ENCODE measurements at places on chromosomes 7 and 10.

GRCh38 chr7:80459776-80460510 is 51.9 kb downstream of the GNAT3 start:
- no peak for DNase-seq

DNA sequence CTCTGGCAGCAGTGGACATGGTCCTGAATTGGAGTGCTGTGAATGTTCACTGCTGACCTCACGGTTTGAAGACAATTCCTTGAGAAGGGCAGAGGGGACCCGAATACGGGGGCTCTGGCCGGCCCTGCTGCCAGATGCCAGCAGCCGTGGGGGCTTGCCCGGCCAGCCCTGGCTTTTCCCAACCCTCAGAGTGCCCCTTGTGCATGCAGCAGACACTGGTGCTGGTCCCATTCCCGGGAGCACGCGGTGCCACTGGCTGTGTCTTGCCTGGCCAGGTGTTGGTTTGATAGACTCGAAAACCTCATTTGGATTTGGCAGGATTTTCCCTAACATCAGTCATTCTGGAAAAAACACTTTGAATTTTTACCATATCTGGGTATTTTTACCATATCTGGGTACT is 49.1 kb downstream of the LHPP start:
- DNase-seq, result no peak

DNA sequence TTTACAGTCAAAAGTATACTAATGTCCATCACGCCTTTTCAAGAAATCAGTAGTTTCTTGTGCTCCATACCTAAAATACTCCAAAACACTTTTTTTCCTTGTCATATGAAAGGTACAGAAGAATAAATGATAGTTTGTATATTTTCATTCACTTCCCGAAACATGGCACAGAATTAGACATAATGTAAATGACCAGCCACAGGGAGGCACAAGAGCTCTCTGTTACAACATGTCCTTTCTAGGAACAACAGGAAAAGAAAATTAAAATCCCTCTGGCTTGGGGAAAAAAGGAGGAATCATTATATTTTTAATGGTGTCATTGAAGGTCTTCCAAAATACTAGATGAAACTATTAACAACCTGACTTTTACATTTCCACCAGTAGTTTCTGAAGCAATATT is 331.2 kb downstream of the ACTR3B start:
- DNase-seq, result no peak

GRCh38 chr10:101493782-101494281 is 94.2 kb downstream of the POLL start:
- no peak for DNase-seq

DNA sequence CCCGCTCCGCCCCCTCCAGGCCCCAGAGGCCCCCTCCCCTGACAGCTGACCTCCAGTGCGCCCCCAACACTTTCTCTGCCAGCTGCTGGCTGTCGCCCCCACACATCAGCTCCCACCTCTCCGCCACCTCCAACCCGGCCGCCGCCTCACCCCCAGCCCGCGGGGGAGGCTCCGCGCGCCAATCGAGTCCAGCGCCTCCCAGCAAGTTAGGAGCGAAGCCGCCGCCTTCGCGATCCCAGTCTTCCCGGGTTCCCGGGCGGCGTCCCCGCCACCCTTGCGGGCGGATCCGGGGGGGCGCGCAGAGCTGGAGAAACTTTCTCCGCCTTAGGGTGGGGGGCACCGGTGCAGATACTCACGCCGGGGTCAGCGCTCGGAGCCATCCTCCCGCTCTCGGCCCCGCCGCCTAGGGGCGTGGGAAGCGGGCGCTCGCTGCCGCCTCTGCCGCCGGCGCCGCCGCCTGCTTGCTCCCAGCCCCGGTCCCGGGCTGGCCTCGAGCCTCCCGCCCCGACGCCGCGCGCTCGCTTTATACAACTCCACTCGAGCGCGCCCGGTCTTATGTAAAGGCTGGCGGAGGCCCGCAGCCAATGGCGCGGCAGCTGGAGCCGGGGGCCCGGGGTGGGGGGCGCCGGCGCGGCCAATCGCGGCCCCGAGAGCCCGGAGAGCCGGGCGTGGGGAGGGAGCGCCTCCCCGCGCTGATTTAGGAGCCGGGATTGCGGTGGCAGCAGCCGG is at the start of gene CRTAC1:
TSS of gene CRTAC1 (minus strand) at position 529 of the 729 bp plus-strand sequence. CDS start at position 380, 149 bp downstream.
- DNase-seq, result peak; percentile 8

- DNase-seq, result peak; percentile 5
These were observed 23.0 kb upstream of the ZMYND11 start for GRCh38 chr10:112246-112645.

All from astrocyte of the spinal cord (primary cell).